ENCODE measurements at places on chromosomes 6 and 20. TPM values are rescaled to one million over a fixed set of nuclear protein-coding genes. Genes with fewer than 3 reads are reported as not detected.

GRCh38 chr6:99219788-99220187 is 129.7 kb downstream of the FAXC start:
- DNase-seq: no peak

DNA sequence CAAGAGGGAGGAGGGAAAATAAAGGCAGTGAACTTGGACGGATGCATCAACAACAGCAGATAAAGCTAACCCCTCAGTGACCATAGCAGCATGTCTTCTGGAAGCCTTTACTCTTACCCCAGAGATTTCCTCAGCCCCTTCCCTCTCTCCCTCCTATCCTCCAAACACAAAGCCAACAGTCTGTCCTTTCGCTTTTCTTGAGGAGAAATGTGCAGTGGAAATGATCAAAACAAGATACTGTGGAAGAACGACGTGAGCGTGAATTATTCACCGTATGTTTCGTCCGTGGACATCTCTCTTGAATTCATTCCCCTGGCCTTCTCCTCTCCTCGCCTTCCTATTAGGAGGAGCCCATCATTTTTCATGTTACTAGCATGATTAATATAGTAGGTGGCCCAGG is 8.5 kb downstream of the NRN1 start:
- no peak for DNase-seq

Gene RPS10
- total RNA-seq: 1,103 TPM

DNA sequence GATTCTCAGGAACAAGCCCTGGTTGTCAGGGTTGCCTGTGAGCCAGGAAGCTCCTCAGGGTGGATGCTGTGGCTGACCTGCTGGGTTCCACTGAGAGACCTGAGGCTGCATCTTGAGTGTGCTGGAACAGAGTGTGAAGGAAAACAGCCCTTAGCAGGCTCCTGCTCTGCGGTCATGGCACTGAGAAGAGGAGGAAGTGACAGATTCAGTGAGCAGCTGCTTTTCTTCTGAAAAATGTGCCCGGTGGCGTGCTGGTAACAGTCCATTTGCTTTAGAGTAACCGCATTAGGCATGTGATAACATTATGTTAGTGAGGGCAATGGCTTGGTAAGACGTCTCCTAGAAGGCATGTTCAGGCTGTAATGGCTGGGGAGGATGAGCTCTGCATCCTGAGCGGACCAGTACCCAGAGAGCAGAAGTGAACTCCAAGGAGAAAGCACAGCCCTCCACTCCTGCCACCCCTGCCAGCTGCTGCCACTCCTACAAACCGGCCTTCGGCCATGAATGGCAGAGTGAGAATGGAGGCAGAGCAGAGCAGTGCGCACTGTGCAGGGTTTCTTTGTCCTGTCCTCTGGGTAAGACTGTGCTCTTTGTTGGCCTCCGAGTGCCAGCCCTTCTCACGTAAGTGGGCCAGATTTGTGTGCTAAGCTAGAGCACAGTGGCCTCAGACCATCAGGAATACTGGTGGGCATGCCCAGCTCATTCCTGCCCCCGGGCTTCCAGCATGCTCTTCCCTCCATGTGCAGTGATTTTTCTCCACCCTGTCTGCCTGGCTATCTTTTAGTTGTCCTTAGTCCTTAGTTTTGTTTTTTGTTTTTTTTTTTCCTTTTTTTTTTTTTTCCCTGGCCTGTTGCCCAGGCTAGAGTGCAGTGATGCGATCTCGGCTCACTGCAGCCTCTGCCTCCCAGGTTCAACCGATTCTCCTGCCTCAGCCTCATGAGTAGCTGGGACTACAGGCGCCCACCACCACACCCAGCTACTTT is 98.1 kb upstream of the VSTM2L start:
- DNase-seq: peak; percentile 83

DNA sequence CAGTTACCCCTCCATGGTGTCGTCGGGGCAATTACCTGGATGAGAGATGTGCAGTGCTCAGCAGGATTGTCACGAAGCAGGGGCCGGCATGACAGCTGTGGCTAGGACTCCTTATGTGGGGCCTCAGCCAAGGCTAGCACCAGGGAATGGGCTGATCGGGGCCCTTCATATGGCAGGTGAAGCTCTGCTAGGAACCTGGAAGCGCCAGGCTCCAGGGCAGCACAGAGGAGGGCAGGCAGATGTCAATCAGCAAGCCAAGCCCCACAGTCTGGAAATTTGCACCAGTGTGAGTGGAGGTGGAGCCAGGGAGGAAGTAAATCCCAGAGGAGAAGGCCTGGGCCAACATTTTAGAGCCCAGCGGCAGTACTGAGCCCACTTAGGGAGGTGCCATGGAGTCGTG is 21.2 kb downstream of the SYNDIG1 start:
- DNase-seq: no peak

DNA sequence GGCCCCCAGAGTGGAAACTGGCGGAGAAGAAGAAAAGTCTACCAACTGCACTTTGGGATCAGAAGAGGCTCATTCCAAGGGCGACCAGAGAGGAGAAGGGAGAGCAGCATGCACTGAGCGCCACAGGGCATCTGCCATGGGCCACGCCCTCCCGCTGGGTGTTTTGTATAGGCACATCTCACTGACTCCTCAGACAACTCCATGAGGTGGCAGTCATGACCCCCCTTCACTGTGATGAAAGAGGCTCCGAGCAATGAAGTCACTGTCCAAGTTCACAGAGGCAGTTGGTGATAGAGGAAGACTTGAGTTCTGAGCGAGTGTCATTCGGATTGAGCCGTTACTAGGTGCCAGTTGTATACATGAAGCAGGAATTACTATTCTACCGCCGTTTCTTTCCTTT is 15.4 kb downstream of the BPIFB1 start:
- no peak for DNase-seq

DNA sequence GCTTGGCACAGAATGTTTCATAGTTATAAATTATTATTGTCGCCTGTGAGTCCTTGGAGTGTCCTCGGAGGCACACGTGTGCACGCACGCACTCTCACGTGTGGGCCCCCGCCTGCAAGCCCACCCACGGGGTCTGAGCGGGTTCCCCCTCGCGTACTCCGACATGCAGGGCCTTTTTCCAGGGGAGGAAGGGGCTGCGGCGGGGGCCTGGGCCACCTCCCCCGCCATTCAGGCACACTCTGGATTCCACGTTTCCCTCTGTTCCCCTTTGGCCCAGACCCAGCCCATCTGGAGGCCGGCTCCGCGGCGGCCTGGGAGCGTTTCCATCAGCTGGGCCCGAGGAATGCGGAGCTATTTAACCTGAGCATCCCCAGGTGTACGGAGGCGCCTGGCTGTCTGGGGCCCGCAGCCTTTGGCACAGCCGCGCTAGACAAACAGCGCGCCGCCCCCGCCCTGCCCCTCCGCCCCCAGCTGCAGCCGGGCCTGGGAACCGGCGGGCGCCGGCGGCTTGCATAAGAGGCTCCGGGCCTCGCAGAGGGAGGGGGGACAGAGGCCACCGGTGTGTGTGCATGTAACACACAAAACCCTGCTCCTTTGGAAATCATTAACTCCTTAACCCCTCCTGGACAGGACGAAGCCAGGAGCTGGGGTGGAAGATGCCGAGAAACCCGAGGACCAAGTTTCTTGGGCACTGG is 3.3 kb downstream of the ID1 start:
- peak; percentile 94 for DNase-seq

- DNase-seq: no peak
Measured at GRCh38 chr6:151107897-151108427, 131.8 kb upstream of the AKAP12 start.

All from Peyer's patch (tissue), 4 donors.